A549 treated with Hydrocortisone at 1 μM for 4 hours (cell line): ENCODE measurements at places on chromosomes 2 and 18. TPM values are rescaled to one million over a fixed set of nuclear protein-coding genes. Genes with fewer than 3 reads are reported as not detected.

The LAMA3 gene
- 52.1 to 67.0 TPM (median 61.8 TPM) in 5 replicates for total RNA-seq

The MDH1B gene
- 1.1 to 2.1 TPM (median 1.6 TPM) in 5 replicates for total RNA-seq

The PROC gene
- 4.1 to 5.5 TPM (median 4.7 TPM) in 5 replicates for total RNA-seq

The KIAA1328 gene
- 1.5 to 2.2 TPM (median 1.6 TPM) in 5 replicates for total RNA-seq
